Pulmonary artery endothelial cell (primary cell): ENCODE measurements at places on chromosomes 4 and X.

DNA sequence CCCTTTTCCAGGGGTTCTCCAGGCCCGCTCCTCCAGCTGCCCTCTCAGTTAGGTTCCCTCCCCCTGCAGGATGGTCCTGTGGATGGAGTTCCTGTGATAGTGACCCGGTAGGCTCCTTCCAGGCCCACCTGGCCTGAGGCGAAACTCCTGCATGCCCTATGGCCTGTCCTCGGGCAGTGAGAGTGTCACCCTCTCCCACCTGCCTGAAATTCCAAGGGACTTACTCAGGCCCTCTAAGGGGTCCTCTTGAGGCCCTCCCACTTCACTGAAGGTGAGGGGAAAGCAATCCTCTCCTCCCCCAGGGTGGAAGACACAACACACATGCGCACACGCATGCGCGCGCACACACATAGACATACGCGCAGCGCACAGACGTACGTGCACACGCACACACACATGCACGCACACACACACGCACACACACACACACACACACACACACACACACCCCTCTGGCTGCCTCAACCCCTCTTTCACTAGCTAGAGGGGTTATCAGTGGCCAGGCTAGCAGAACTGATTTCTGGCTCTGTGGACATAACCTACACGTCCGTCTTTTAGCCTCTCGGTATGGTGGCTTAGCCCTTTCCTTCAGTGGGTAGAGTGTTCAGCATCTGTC, 215.9 kb downstream of the CBR4 start:
- DNase-seq: no peak

DNA sequence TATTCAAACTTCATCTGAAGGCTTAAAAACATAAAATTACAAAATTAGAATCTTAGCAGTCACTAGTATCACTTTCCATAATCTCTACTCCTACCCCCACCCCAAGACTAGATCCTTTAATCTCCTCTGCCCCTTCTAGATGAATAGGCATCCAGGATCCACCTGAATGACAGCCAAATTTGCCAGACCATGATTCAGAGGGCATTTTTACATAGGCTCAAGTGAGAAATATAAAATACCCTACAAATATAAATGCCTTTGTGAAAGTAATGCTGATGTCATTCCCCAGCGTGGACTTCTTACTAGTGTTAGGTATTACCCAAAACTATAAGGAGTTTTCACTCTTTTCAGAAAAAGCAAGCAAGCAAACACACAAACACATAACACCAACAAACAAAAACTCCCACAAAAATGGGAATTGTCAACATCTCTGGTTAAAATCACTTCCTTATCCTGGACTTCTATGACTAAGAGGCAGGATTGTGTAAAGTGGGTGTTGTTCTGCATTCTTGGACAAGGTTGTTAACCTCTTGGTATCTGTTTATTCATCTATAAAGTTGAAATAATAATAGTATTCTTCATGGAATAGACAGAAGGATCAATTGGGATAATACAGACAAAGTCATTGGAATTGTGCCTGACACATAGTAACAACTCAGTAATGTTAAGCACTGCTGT, 51.3 kb upstream of the TMPRSS11F start:
- DNase-seq: no peak

DNA sequence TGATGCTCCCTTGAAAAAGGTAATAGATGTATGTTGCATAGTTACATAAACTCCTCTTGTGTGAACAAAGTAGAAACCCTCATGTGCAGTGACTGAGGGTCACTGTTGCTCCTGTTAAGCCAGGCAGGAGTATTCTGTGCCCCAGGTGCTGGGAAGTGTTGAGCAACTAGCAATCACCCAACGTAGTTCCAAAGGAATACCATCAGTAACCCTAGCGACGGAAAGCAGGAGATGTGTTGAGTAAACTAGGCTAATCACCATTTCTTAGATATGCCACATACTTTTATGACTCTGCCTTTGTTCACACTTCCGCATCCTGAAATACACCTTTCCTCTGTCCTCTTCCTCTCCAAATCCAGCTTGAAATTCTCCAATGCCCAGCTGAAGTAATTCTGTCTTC, 50.9 kb upstream of the TAB3 start:
- no peak for DNase-seq

- no peak for DNase-seq
Observed at GRCh38 chrX:45035071-45035470, 162.1 kb downstream of the KDM6A start.

DNA sequence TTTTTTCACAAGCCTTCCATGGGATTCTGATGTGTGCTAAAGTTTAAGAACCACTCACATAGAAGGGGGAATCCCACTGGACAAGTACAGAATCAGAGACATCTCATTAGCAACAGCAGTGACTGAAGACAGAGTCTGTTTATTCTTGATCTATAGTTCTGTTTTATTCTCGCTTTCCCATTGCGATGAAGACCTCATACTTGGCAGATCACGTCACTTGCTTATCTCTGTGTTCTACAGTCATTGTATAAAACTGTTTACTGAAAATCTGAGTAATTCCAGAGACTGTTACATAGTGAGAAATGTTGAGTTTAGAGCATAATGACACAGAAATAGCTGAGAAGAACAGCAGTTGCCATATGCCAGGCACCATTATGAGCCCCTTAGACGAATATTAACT, 185.5 kb downstream of the PTTG2 start:
- no peak for DNase-seq

DNA sequence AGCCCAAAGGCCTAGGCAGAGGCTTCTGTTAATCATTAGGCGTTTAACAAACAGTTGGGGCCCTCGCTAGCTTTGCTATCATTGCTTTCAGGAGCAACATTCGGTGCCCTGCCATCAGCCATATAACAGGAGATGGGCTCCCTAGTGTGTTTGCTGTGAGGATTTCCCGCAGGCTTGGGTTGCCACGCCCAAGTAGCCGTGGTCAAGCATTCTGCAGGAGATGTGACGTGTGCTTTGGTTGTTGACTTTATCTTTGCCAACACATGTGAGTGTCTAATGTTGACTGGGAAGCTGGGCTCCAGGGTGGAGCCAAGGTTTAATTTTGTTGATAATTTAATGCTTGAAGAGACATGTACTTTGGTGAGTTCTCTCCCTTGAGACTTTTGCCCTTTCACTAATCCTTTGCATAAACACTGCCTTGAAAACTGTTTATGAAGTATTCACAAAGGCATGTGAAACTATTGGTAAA, 184.6 kb upstream of the KIT start:
- no peak for DNase-seq

GRCh38 chr4:37628977-37629609, 57.1 kb downstream of the RELL1 start:
- DNase-seq: peak; percentile 17

- DNase-seq: no peak
Observed at GRCh38 chr4:79743014-79743413, 330.0 kb downstream of the ANTXR2 start.

- no peak for DNase-seq
Observed at GRCh38 chr4:5854929-5855328, 38.0 kb downstream of the CRMP1 start.

DNA sequence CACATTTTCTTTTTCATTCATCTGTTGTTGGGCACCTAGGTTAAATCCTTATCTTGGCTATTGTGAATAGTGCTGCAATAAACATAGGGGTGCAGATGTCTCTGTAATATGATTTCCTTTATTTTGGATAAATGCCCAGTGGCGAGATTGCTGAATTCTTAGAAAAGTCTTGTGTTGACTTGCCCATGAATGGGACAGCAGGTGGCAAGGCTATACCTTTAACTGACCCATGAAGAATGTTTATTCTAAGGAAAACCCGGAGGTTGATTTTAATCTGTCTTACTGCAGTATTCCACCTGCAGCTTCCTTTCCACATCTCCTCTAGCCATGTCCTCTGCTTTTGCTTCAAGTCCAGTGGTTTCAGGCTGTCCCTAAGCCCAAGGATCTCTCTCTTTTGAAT, 220.6 kb downstream of the SNCA start:
- no peak for DNase-seq

DNA sequence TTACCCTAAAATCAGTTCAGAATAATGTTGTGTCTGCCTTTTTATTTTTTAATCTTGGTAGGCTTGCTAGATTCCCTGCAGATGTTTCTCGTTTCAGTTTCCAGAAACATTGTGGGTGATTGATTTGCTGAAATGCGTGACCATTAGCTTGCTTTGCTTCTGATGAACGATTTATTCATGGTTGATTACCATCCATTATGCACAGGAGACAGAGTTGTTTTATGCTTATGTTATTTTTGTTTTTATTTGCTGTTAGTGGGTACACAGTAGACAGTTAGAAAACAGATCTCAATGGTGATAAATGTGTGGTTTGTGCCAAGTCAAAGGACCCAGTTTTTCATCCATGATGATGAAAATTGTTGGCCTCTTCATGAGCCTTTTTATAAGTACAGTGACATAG, 455.6 kb upstream of the BOD1L1 start:
- DNase-seq: no peak

DNA sequence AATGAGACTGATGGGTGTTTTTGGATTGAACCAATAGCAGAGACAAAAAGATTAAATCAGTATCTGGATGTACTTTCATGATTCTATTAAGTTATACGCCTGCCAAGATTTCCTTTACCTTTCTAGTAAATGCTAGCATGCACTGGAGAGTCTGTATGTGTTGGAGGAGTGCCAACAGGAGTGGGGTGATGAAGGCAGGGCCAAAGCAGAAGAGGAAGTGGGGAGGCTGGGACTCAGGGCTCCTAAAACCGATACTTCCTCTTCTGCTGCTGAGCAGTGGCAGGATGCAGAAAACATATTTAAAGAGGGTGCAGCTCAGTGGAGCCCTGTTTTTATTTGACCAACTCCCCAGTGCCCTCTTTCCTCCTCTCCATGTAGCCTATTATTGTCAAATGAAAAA, 5.6 kb downstream of the CYSLTR1 start:
- no peak for DNase-seq

DNA sequence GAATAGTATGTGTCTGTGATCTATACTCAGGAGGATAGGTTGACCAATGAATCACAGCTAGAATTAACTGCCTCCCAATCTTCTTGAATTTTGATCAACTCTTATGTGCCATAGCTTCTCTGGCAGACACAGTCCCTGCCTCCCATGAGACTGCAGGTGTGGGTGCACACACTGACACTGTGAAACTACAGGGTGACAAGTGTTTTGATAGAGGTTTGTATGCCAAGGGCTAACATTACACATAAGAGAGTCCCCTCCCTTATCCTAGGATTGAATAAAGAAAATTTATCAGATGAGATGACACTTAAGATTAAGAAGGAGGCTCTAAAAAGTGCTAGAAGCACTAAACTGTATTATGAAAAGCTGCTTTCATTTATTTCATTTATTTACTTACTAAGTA, 218.4 kb upstream of the BMP3 start:
- DNase-seq: no peak

- DNase-seq: no peak
Observed at GRCh38 chr4:88333741-88334405, 44.8 kb upstream of the HERC6 start.

DNA sequence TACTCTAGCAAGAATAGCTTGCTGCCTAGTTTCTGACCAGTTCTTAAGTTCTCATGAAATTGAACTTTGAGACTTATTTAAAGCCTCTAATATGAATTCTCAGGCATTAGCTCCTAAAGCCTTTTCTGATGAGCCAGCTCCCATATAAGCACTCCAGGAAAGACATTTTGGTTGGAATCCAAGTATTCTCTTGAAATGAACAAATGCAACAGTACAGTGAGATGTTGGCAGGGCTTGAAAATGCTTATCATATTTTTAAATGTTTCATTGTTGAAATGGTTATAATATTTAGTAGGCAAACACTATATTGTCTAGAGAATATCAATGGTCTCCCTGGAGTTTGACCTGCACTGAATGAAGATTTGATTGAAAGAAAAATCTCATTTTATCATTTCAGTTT, 240.3 kb downstream of the ANK2 start:
- no peak for DNase-seq

DNA sequence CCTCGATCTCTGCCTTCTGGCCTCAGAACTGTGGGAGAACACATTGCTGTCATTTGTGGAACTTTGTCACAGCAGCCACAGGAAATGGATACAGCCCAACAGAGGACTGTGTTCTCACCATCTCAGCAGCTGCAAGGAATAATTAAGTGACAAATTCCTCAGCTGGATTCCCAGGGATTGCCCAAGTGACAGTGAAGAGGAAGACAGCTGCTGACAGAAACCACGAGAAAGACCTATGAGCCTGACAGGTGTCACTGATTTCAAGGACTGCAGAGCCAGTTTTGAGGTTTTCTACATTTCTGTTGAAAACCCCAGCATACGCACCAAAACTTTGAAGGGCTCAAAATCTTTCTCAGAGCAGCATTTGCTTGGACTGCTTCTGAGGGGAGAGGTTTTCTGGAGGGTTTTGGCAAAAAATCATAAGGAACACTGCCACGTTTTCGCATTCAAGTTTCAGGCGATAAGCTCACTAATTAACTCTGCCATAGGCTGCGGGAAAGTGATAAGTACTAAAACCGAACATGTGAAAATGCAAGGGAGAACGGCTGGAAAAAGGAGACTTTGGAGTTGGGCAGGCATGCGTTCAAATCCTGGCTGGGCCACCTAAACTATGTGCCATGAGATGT, 88.8 kb downstream of the DRD5 start:
- no peak for DNase-seq

GRCh38 chr4:6876440-6876839, 33.2 kb upstream of the TBC1D14 start:
- no peak for DNase-seq

- DNase-seq: peak; percentile 49
Observed at GRCh38 chr4:101037938-101038413, 309.4 kb downstream of the PPP3CA start.

DNA sequence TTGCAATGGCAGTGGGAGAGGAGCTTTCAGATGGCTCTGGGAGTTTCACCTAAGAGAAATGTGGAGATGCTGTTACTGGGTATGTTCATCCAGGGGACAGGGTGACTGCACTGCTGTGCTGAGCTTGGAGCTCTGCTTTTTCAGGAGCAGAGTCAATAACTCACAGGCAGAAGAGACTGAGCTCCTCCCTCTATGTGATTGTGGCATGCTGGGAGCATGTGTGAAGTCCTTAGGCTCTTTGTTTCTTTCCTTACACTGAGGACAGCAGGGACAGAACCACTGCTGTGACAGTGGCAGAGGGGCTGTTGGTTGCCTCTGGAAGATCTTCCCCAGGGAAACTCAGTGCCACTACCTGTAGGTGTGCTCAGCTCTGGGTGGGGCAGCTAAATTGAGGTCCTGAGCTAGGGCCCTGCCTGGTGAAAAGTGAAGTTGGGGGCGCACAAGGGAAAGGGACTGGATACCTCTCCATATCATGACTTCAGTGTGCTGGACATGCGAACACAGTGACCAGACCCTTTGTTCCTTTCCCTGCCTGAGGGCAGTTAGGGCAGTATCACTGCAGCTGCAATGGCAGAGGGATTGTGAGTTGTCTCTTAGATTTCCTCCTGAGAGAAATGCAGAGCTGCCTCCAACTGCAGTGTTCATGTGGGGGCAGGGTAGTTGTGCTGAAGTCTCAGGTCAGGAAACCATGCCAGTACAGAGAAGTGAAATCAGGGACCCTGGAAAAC, 156.7 kb downstream of the TENT5D start:
- DNase-seq: no peak

GRCh38 chr4:151045907-151046306, 30.8 kb upstream of the LRBA start:
- DNase-seq: no peak

- no peak for DNase-seq
Observed at GRCh38 chrX:126165721-126166461, at the start of gene DCAF12L2. Gene DCAF12L2 (minus strand): TSS chrX:126166289. CDS start chrX:126165924, 365 bp downstream.

GRCh38 chrX:73765776-73766430, 202.9 kb downstream of the CHIC1 start:
- no peak for DNase-seq

GRCh38 chr4:146650034-146650433, 11.3 kb downstream of the POU4F2 start:
- DNase-seq: no peak

- DNase-seq: no peak
Observed at GRCh38 chr4:149572716-149573115, 242.9 kb downstream of the IQCM start.
